RKO (cell line): ENCODE measurements at places on chromosomes 16 and 17.
A peak's percentile ranks its signal among the peaks of the same experiment; 100 is the strongest.

DNA sequence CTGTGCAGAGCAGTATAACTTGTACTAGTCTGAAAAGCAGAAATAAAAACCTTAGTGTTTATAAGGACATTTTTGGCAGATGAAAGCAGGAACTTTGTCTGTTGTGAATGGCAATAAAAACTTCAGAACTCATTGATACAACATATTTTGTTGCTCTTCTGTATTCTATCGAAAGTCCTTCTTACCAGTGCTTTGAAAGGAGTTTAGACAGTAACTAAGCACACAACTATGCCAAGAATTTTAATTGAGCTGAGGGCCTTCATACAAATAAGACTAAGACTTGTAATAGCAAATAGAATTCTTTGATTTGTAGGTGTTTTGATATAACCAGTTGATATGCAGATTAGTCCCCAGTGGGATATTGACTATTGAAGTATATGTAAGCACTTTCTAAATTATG is 308.4 kb downstream of the ZFHX3 start:
- no peak for DNase-seq

GRCh38 chr17:9269350-9270035 is 248.2 kb downstream of the NTN1 start:
- no peak for DNase-seq

DNA sequence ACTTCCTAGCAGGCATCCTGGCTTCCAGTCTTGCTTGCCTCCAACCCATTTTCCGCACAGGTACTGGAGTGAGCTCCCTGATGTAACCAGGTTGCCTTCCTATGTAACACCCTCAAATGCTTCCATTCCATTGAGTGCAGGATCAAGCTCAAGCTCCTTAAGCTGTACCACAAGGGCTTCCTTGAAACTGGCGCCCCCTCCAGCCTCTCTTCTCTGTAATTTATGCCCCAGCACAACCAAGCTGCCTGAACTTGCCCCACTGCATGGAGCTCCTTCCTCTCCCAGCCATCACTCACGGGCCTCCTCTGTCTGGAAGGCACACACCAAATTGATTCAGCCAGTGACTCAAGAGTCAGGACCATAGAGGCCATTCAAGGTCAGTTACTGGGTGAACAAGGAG is 234.8 kb upstream of the RPL38 start:
- no peak for DNase-seq

- DNase-seq = no peak
Observed at GRCh38 chr16:7628981-7629380, 296.3 kb downstream of the RBFOX1 start.

DNA sequence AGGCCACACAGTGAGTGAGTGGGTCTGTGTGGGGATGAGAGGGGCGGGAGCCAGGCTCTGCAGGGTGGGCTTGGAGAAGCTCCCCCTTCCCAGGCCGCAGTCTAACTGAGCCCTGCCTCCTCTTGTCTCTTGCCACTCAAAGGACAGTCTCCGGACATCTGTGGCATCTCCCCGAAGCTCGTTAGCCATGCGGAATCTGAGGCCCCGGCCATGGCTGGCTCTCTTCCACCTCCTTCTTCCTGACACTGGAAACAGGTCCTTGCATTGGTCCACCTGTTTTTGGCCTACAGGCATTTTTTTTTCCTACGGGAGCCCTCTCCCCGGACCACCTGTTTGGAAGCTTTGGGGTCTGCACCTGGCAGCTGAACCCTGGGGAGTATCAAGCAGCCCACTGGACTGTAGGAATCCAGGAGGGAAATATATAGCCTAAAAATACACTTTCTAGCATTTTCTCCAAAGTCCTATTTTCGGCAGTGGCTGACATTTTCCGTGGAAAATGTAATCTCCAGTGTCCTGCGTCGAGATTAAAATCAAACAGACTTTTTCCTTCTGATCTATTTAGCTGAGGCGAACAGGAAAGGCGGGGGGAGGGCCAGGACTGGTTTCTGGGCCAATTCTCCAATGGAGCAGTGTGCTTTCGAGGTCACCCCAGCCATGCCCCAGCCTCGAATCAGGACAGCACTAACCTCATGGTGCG is 9.1 kb downstream of the ATP2A3 start:
- DNase-seq = no peak

- no peak for DNase-seq
Observed at GRCh38 chr16:69309316-69309715, 1.8 kb upstream of the VPS4A start.

GRCh38 chr16:15855704-15856003 is 1.2 kb downstream of the MYH11 start:
- no peak for DNase-seq

DNA sequence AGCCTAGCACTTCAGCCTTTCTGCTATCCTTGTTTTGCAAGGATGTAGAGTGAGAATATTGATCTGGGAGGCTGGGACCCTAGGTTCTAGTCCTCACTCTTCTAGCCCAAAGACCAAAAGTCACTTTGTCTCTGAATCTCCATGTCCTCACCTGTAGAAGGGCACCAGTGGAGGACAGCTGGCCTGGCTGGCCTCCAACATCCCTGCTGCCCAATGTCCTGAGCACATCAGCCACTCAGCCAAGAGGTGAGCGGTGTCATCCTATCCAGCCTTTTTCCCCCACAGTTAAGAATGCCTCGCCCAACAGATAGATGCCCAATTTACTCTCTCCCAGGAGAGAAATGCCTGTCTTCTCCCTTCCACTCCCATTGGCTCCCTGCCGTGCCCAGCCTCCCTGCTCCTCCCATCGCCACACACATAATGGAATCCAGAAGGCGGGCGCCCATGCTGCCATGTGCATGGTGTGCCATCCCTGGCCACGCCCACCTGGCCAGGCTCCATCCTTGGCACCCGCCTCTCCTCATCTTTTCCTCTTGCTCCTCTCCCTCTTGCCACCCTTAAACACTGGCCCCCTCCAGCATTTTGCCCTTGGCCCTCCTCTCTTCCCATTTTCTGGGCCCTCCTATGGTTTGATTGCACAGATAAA is 157.3 kb upstream of the SDK2 start:
- DNase-seq = no peak

DNA sequence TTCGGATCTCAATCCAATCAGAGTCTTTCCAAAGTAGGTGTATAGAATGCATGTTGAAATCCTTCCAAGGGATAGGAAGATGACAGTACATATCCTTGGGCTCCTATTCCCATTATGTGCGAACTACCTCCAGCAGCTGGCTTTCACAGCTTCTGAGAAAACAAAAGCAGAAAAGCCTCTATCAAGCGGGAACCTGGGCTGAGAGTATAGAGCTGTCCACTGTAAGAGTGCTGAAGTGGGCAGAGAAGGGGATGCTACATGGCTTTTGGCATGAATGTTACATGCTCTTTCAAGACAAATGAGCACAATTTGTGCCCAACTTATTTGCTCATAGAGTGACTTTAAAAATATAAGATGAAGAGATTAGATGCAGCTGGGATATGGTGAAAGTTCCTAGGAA is 993.5 kb downstream of the CDH8 start:
- peak; percentile 29 for DNase-seq

DNA sequence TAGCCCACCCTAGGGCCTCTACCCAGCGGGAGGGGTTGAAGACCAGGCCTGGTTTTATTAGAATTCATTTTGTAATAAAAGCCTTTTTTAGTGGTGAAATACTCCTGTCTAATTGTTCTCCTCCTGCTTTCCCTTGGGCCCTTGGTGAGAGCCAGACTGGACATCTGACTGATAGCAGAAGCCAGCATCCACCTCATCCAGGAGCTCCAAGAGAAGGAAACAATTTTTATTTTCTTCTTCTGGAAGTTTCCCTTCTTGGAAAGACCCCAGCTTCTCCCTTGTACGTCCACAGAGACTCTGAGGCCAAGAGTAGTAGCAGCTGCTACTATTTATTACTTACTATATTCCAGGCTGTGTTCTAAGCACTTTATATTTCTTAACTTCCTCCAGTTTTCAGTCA is 4.0 kb upstream of the PHKG2 start:
- no peak for DNase-seq

- peak; percentile 48 for DNase-seq
Observed at GRCh38 chr17:74768069-74768762, 7.9 kb downstream of the NAT9 start.

GRCh38 chr16:28923652-28924398 is 1.2 kb downstream of the RABEP2 start:
- no peak for DNase-seq

DNA sequence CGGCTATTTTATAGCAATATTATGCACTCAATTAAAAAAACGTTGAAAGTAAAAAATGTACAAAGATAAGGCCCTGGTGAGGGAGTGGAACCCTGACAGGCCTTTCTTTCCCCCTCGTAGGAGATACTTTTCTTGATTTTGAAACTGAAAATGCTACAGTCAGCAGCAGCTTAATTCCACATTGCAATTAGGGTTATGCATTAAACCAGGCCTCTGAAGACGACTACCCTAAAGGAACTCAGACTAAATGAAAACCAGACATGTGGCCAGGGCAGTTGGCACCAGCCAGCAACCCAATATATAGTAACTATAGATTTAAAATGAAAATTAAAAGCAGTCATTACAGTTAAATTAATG is 463.2 kb upstream of the MAF start:
- DNase-seq = no peak

GRCh38 chr17:48738803-48739526 is 10.4 kb upstream of the HOXB13 start:
- DNase-seq = no peak

- DNase-seq = peak; percentile 50
Observed at GRCh38 chr17:10316801-10317542, 55.8 kb downstream of the MYH13 start.

- no peak for DNase-seq
Observed at GRCh38 chr16:73599870-73600269, 551.9 kb upstream of the ZFHX3 start.

- no peak for DNase-seq
Observed at GRCh38 chr17:74305865-74306654, 20.0 kb upstream of the KIF19 start.

- DNase-seq = no peak
Observed at GRCh38 chr16:30017277-30017656, 5.7 kb upstream of the C16orf92 start.

DNA sequence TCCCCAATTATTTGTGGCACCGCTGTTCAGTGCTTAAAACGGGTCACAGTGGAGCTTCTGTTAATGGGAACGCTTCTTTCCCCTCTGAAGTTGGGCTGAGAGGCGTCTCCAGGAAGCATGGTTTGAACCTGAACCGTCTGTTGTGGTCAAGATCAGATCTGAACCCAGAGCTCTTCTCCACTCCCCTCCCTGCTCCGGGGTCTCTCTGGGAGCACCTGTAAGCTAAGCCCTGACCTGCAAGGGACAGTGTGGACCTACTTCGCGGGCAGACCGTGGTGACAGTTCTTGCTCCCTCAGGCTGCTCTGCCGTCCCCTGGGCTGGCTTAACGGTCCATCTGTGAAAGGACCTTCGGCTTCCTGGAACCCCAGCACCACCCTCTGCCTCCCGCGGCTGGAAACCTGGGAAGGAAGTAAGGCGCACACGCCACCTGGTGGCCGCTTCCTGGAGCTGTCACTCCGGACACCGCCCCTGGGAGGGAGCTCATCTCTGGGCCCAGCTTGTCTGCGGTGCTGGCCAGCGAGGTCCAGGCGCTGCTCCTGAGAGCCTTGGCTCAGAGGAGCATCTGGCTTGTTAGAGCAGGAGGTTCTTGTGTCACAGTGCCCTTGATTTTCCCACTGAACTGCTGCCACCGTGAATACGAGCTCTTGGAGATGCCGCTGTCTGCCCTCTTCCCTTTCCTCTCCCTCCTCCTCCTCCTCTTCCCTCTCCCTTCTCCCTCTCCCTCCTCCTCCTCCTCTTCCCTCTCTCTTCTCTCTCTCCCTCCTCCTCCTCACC is 518.5 kb upstream of the EEF2KMT start:
- DNase-seq = peak; percentile 73

- DNase-seq = no peak
Observed at GRCh38 chr17:6894206-6894528, 62.6 kb upstream of the TEKT1 start.

GRCh38 chr16:74623839-74624235 is 16.9 kb upstream of the GLG1 start:
- no peak for DNase-seq

- no peak for DNase-seq
Observed at GRCh38 chr17:492022-492413, 139.4 kb upstream of the RPH3AL start.

GRCh38 chr16:15553313-15554088 is 89.5 kb downstream of the MARF1 start:
- no peak for DNase-seq

DNA sequence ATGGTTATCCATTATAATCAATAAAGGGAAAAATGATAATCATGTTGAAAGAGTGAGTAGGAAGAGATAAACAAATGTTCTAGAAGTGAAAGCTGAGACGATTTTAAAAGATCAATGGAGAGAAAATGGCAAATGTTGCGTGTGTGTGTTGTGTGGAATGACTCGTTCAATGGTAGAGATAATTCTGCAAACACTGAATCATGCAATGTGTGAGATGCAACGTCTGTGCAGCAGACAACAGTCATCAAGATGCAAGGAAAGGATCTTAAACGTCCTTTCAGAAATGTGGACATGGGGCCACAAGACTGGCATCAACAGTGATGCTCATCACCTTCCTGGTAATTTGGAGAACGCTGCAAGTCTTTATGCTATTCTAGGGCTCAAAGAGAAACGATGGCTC is 124.4 kb downstream of the CDYL2 start:
- DNase-seq = no peak

DNA sequence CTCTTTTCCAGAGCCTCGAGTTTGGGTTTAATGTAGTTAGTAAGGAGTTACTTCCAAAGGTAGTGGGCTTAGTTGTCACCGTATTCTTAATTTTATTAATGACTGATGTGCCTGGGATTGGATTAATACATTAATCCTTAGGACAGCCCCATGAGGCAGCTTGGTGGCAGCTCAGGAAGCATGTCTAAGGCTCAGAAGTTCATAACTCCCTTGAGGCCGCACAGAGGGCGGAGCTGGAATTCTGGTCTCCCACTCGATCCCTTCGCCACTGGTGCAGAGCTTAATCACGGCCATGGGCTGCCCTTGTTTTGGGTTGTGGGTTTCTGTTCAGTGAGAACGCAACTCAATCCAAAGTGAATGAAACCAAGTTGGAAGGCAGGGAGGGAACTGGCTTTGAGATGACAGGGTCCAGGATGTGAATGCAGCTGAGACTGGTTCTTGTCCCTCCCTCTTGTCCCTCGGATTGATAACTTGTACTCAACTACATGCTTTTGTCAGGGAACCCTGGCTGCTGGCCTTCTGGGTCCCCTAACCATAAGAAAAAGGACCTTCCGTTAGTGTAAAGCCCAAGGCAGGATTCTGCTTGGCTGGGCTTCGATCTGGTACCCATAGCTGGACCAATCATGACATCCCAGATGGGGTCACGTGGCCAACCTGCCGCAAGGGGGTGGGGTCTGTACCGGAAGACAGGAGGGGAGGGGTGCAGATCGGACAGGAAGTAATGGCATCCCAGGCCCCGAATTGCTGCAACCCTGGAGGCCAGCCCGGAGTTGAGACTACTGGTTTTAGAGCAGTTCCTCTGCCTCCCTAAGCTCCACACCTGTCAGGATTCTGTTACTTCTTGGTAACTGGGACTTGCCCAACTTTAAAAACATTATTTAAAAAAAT is 45.4 kb downstream of the SNX20 start:
- DNase-seq = no peak
